ENCODE measurements at places on chromosomes 16 and 17.

- no peak for DNase-seq
Observed at GRCh38 chr17:81267390-81268067, 27.6 kb downstream of the SLC38A10 start.

DNA sequence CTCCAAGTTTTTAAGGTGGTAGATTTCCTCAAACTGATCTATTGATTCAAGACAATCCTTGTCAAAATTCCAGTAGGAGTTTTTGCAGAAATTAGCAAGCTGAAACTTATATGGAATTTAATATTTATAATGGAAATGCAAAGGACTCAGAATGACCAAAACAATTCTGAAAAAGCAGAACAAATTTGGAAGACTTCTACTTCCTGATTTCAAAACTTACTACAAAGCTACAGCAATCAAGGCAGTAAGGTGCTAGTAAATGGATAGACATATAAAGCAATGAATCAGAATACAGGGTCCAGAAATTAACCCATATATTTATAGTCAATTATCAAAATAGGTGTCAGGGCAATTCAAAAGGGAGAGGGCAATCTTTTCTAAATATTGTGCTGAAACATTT lies 11.8 kb upstream of the IL21R start:
- no peak for DNase-seq

DNA sequence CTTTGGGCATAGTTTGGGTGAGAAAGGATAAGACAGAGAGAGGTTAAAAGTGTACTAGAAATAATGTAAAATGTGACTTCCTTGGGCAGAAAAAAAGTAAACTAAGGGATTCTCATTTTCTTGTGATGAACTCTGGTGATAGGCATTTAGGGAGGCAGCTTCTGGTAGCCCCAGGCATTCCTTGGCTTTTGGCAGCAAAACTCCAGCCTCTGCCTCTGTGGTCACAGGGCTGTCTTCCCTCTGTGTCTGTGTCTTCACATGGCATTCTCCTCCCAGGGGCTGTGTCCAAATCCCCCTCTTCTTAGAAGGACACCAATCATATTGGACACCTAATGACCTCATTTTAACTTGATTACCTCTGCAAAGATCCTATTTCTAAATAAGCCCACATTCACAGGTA lies 54.7 kb downstream of the HS3ST3B1 start:
- DNase-seq = no peak

DNA sequence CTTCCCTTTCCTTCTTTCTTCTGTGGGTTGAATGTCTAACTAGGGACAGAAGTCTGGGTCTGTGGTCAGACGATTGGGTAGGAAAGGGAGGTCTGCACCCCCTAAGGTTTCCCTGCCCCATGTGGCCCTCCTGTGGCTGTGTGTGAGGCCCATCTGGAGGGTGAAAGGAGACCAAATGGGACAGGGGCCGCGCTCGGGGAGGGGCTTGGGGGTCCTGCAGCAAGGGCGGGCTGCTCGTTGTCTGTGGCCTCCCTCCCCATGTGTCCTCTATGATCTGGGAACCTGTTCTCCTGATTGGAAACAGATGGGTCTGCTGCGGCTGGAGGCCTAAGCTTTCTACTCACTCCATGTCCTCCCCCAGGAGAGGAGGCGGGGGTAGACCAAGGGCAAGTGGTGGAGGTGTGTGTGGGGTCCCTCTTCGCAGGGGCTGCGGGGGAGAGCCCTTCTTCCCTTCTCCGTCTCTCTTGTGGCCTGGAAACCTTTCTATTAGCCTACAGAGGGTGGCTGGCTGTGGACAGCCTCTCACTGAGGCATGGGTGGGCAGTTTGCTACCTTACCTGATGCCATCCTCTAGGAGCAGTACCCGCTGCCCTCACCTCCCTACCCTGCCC lies 18.6 kb downstream of the IGFBP4 start:
- DNase-seq = no peak

GRCh38 chr16:81500833-81501521 lies 56.4 kb downstream of the CMIP start:
- DNase-seq = peak; percentile 76

DNA sequence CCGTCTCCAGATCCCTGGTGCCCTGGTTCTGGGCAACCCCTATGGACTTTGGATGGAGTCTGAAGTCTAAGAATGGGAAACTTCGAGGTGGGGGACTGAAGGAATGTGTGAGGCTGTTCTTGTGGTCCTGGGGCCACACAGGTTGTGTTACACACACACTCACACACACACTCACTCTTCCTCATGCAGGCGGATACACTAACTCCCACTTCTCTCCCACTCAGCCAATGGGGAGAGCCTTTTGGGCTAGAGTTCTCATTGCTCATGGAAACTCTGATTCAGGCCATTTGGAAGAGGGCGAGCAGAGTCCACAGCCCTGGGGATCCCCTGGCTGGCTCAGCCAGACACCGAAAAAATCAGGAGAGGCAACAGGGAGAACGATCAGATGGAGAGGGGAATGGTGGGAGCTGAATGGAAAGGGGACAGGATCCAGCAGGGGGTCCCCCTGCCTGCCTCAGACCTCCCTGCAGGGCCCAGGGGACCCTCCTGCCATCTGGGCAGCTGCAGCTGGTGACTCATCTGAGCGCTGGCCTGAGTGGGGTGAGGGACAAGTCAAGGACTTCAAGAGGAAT lies 9.1 kb downstream of the IGFBP4 start:
- peak; percentile 49 for DNase-seq

DNA sequence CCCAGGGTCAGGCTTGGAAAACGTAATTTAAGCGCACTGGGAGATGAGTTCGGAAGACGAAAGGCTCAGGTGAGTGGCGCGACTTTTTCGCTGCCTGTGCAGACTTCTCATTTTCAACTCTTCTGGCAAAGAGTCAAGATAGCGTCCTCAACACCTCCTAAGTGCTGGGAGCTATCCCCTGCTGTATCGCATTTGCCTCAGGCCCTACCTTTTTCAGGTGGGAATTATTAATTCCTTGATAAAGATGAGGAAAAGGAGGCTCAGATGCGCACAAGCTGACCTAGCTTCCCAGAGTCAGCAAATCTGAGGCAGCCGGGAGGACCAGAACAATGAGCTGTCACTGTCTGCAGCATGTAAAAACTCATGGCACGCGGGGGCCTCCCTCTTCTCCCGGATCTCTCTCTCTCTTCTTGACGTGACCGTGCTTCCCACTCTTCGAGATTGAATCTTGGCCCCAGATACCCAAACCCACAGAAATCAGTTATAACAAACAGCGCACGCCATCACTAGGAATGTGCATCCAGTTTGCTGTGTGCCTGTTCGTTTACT lies 512 bp upstream of the ADAMTS18 start:
- DNase-seq = no peak

- no peak for DNase-seq
Observed at GRCh38 chr17:44971776-44972483, 3.8 kb upstream of the C1QL1 start.

- DNase-seq = no peak
Observed at GRCh38 chr16:64826374-64826773, 295.5 kb downstream of the CDH11 start.

DNA sequence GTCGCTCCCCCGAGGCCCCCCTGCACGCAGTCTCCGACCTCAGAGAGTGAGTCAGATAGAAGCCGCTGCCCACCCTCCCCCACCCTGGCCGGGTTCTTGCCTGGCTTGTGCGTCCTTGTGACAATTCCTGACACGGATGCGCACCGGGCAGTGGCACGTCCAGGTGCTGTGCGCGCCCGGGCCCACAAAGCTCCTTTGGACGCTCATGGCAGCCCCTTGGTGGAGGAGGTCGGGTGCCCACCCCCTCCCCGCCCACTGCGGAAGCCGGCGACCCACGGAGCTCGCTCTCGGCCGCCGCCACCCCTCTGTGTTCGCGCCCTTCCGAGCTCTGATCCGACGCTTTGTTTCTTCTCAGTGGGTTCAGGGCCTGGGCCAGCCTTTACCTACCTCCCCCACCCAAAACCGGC lies 662 bp upstream of the TUBB3 start:
- no peak for DNase-seq

DNA sequence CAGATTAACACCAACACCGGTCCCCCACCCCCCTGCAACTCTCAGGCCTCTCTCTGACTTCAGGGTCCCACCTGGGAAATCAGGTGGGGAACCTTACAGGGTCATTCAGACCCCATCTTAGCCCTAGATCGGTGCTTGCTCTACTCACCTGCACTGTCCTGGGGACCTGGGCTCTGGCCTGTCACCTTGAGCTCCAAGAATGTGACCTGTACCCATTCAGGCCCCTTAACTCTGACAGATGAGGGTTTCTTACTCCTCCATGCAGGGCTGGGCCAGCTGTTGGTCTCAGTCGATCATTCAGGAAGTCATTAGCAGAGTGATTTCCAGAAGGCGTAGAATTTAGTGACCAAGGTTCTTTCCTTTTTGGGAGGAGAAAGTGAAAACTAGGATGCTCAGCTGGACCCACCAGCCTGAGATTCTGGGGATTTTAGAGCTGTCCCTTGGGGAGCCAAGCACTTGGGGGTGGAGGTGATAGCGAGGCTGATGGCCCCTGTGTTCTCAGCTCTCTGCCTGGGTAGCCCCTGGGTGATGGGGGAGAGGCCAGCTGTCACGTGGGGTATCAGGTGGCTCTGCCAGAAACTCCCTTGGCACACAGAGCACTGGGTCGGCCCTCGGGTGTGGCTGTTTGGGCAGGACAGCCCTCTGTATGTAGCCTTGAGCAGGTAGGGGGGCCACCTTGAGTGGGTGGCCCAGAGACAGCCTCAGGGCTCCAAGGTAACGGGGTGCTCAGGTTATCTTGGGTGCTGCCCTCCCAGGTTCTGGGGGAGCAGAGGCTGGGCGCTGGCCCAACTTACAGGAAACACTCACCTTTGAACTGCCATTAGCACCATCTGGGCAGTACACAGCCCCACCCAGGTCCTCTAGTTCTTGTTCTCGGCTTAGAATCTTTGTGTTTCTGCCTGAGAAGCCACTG lies 724 bp downstream of the MVP start:
- no peak for DNase-seq

GRCh38 chr16:15811481-15812400 lies 45.1 kb downstream of the MYH11 start:
- DNase-seq = no peak

DNA sequence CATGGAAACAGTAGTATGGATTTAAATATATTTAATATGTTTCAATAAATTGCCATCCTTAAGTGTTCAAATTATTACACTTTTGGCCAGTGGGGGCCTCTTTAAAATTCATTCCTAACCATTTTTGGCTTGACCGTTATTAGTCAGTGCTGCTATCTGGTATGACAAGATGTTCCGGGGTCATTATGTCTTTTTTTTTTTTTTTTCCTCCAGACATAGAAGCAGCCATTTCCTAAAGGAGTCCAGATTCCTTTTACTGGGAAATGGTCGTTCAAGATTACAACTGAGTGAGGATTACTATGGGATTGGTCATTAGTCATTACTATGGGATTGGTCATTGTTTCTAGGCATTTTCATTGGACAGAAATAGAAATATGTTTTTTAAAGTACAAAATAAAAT lies 53.4 kb downstream of the NF1 start:
- no peak for DNase-seq

- DNase-seq = no peak
Observed at GRCh38 chr17:81803728-81804558, at the start of gene GCGR. GCGR (plus strand) TSS chr17:81804150; CDS start chr17:81809019, 4,869 bp downstream.

DNA sequence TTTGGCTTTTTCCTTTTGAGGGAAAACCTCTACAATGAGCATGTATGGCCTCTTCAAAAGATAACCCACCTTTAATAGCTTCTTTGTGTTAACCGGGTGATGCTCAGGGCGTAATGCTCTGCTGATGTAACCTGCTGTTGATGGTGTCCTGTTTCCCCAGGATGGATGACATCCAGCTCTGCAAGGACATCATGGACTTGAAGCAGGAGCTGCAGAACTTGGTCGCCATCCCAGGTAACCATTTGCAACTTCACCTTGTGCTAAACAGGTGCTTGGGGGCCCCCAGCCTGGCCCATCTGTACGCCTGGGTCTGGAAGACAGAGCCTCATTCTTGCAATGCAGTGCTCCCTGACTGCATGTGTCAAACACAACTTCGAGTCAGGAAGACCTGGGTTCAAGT lies 75.1 kb downstream of the MARF1 start:
- DNase-seq = no peak

GRCh38 chr16:4352843-4353242 lies 1.7 kb upstream of the PAM16 start:
- DNase-seq = no peak

DNA sequence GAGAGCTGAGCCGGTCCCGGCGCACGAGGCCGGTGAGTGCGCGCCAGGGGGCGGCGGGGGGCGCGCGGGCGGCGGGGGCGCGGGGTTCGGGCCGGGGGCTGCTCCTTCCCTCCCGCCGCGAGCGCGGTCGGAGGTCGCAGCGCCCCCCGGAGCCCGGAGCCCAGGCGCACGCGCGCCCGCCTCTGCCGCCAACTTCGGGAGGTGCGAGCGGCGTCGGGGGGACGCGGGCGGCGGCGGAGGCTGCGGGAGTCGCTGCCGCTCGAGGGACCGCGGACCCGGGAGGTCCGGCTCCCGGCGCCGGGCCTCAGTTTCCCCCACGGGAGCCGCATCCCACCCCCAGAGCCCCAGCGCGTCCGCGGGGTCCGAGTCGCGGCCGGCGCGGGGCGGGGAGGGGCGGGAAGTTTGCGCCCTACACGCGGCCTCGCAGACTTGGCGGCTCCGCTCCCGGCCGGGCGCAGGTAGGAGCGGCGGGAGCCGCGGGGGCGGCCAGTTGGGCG lies at the start of gene PRR35:
Gene PRR35 (plus strand): TSS at position 191 of the 497 bp plus-strand sequence. CDS start 2,901 bp downstream, outside the sequence.
- no peak for DNase-seq

DNA sequence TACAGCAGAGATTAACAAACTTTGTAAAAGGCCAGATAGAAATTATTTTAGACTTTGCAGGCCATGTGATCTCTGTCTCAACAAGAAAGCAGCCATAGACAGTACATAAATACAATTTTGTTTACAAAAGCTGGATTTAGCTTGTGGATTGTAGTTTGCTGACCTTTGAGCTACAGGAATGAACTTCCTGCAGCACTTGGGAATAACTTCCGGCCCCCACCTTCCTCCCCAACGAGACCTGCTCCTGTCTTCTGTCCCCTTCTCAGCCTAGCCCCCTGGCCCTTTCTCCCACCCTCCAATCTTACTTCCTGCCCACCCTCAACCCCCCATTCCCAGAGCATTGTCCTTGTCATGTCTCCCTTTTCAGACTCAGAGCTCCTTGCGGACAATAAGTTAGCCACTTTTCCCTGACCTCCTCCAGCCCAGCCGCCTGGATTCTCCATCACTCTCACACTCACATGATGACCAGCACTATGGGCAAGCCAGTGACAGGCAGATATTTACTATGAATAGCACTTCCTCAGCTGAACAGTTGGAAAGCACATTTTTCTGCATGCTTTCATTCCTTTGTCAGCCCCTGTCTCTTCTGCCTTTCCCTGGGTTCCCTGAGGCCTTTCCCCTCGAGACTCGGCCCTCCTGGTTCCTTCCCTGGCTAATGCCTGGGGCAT lies 27.6 kb upstream of the DLX3 start:
- no peak for DNase-seq

GRCh38 chr17:44363613-44364159 lies at the start of gene FAM171A2:
FAM171A2 (minus strand) TSS chr17:44363853; CDS start chr17:44363714, 139 bp downstream.
- DNase-seq = peak; percentile 22

- DNase-seq = no peak
Observed at GRCh38 chr17:75839942-75840798, 4.0 kb downstream of the UNC13D start.
